Activated naive CD8-positive, alpha-beta T cell treated with anti-CD3 and anti-CD28 coated beads for 36 hours (primary cell): ENCODE measurements at places on chromosomes 16 and 17.

- DNase-seq: no peak
Observed at GRCh38 chr16:11788914-11789313, 8.1 kb downstream of the ZC3H7A start.

DNA sequence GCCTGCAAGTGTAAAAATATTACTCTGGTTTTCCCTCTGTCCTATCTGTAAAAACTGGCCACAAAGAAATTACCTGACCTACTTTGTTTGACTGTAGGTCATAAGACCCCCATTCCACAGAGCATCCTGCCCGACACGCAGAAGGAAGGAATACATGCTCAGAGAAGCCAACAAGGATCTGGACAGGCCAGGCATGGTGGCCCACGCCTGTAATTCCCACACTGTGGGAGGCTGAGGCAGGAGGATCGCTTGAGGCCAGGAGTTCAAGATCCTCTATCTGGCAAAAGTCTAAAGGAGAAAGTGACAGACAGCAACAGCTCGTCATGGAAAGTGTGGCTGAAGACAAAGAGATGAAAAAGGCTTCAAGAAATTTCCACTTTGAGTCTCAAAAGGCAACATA lies 78.2 kb upstream of the RNU2-1 start:
- DNase-seq: no peak

DNA sequence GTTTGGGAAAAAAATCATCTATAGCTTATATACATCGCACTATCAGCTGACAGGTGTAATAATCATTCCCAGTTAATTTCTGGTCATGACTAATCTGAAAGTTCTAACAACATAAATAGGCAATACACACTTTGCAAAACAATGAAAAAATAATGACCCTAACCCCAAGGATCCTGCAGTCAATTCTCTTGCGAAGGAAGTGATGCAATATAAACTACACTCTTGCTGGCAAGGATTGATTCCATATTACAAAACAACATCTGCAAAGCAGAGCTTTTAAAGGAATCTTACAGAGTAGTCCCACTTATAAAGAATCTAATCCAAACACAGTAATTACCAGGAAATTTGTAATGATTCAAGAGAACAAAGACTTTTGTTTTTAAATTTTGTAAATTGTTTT lies 73.4 kb downstream of the MYO1D start:
- no peak for DNase-seq

DNA sequence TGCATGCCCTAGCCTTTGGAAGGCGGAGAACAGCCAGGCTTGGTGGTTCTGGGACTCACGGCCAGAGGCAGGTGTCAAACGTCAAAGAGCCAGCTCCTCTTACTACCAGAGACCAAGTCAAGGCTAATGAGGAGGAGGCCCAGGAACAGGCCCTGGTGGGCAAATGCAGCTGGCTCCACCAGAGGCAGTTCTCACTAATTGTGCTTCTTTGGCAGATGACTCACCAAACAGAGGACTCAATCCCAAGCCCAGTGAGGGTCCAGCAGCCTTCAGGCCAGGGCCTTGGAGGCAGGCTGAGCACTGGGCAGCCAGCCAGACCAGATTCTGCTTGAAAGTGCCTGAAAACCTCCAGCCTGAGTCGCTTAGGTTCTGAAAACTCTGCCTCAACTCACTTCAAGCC lies 336.5 kb upstream of the CDH5 start:
- no peak for DNase-seq

- DNase-seq: peak; percentile 61
Observed at GRCh38 chr17:73156166-73156840, 8.5 kb upstream of the SSTR2 start.

GRCh38 chr17:50767446-50767845 lies at the start of gene ANKRD40CL:
ANKRD40CL (minus strand) TSS chr17:50767518; CDS start chr17:50766913, 605 bp downstream.
- DNase-seq: no peak

GRCh38 chr17:3993493-3994220 lies 29.4 kb upstream of the ATP2A3 start:
- no peak for DNase-seq

DNA sequence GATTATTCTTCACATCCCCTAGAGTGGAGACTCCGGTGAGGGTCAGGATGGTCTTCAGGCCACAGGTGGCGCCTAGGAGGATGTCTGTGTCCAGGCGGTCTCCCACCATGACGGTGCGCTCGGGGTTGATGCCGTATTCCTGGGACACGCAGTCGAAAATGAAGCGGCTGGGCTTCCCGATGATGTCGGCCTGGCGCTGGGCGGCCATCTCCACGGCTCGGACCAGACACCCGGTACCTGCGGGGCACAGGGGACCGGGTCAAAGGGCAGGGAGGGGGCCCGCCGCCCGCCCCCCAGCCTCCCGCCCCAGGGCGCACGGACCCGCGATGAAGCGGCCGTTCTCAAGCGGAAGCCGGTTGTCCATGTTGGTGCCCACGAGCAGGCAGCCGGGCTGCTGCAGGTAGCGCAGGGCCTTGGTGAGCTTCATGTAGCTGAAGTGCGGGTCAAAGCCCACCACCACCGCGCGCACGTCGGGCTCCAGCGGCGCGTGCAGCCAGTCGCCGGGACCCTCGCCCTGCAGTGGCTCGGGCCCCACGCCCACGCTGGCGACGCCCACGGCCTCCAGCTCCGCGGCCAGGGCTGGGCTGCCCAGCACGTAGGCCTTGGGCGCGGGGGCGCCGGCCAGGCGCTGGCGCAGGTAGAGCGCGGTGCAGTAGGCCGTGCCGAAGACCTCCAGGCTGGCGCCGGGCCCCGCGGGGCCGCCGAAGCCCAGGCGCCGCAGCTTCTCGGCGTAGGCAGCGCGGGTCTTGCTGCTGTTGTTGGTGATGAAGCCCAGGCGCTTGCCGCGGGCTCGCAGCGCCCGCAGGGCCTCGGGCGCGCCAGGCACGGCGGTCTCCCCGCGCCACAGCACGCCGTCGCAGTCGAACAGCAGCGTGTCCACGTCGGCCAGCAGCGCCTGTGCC lies 572 bp downstream of the PGP start:
- DNase-seq: peak; percentile 38

DNA sequence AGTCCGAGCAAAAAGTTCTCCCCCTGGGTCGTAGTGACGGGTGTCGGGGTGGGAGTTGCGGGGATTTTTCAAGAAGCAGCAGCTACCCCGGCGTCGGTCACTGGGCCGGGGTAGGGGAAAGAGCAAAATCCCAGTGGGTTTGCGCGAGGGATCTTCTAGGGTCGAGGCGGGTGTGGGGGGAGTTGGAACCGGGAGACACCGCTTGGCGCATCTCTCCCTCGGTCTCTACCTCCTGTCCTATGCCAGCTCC lies 2.3 kb upstream of the UBTF start:
- peak; percentile 30 for DNase-seq
